ENCODE measurements at places on chromosomes 6 and 20.

DNA sequence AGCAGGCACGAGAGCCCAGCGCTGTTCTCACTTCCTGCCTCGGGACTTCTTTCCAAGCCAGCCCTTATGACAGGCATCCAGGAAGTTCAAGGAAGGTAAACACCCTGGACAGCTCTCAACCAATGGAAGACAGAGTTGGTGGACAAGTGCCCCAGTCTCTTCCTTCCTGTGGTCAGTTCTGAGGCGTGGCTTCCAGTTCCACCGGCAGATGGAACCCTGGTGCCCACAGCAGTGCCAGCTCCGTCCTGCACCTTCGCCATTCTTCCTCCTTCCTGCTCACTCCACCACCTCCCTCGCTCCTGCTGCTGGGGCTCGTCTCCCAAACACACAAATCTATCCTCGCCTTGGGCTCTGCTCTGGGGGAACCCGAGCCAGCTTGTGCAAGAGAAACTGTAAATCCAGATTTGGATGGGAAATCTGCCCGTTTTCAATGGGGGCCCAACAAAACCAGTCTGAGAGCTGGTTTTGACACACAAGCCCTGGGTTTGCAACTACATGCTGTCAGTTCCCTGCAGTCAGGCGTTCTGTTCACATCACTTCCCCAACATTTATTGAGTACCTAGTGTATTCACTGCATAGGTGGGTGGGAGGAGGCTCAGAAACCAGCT is 162.7 kb downstream of the GRM4 start:
- peak; percentile 43 for DNase-seq

GRCh38 chr6:38459291-38459690 is 180.4 kb downstream of the BTBD9 start:
- DNase-seq = no peak

DNA sequence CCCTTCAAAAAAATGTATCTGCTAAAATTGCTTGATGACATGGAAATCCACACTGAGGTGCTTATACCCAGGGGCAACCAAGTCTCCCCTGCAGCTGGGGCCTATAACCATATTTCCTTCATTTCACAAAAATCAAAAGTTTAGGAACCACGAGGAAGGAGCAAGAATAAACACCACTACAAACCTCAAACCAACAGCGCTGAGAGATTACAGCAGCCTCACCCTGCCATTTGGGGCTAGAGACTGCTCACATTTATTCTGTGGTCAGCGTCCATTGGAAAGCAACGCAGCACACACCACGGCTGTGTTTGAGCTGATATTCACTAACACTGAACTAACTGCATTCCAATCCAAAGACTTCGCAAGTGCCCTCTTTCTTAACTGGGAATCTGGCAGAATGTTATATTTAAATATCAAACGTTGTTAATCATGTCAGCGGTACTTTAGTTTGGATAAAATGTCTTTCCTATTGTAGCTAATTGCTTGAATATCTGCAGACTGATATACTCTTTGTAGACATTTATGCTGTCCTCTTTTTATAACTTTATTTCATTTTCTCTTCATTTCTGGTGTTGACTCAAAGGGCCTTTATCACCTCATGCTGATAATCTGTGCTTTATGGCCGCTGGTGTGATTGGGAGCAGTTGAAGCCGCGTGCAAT is 94.6 kb downstream of the FOXA2 start:
- DNase-seq = no peak

DNA sequence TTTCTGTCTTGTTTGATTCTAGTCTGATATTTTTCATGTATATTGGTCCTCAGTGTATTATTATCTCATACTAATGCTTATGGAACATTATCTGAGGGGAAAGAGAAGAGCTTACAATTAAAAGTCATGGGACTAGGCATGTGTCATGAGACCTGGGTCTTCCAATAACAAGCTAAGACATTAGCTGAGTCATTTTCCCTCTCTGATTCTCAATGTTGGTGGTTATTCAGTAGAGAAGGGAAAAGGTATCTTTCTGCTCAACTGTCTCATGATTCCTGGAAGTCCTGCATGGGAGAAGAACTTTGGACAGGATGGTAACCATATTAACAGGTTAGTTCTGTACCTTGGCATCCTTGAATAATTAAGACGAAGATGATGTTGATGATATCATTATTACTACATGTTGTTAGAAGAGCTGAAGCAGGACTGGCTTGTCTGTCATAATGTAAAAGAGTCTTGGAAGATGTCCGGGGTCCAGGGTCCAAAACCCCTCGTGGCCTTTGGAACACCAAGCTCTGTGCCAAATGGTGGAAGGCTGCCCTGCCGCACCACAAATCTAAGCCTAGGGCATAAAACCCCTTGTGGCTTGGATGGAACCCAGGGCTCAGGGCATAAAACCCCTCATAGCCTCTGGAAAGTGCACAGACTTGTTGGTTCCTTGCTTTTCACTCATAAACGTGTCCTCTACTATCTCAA is 19.1 kb downstream of the TRIM38 start:
- DNase-seq = no peak

DNA sequence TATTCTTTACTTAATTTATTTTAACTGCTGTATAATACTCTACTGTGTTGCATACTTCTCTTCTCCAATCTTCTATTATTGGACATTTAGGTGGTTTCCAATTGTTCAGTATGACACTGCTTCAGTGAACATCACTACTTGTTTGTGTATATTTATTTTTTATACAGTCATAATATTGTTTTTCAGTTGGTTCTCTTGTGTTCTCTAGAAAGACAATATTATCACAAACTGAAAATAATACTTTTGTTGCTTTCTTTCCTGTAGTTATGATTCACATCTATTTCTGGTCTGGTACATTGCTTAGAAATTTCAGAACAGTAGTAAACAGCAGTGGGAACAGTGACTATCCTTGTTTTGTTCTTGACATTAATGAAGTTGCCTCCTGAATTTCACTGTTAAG is 62.8 kb upstream of the GTSF1L start:
- DNase-seq = no peak

- DNase-seq = peak; percentile 58
Measured at GRCh38 chr6:98203170-98203806, 631.1 kb upstream of the POU3F2 start.
